Esophagus muscularis mucosa (tissue), 4 donors: ENCODE measurements at places on chromosomes 6 and 20. TPM values are rescaled to one million over a fixed set of nuclear protein-coding genes. Genes with fewer than 3 reads are reported as not detected.
A peak's percentile ranks its signal among the peaks of the same experiment; 100 is the strongest.

DNA sequence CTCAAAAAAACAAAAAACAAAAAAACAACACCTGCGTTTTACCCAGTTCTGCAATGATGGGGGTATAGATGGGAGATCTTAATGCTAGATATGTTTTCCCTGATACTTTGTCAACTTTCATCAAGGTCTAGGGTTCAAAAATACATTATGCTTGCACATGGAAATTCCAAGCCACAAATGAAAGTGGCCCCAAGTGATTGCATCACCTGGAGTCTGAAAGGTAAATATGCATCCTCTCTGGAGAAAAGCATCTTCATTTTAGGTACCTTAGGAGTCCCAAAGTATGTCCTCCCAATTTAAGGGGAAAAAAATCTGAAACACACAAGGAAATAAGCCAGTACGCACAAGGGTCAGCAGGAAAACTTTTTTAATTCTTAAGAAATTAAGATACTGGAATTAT lies 12.6 kb upstream of the ZC3H12D start:
- no peak for DNase-seq
- no peaks in the 10 kb centered on the region for H3K27me3 ChIP-seq
- no peak overlapping the region for H3K27ac ChIP-seq
- no peaks in the 10 kb centered on the region for H3K36me3 ChIP-seq
- H3K4me1 ChIP-seq: no peaks in the 10 kb centered on the region
- H3K4me3 ChIP-seq: no peak overlapping the region

DNA sequence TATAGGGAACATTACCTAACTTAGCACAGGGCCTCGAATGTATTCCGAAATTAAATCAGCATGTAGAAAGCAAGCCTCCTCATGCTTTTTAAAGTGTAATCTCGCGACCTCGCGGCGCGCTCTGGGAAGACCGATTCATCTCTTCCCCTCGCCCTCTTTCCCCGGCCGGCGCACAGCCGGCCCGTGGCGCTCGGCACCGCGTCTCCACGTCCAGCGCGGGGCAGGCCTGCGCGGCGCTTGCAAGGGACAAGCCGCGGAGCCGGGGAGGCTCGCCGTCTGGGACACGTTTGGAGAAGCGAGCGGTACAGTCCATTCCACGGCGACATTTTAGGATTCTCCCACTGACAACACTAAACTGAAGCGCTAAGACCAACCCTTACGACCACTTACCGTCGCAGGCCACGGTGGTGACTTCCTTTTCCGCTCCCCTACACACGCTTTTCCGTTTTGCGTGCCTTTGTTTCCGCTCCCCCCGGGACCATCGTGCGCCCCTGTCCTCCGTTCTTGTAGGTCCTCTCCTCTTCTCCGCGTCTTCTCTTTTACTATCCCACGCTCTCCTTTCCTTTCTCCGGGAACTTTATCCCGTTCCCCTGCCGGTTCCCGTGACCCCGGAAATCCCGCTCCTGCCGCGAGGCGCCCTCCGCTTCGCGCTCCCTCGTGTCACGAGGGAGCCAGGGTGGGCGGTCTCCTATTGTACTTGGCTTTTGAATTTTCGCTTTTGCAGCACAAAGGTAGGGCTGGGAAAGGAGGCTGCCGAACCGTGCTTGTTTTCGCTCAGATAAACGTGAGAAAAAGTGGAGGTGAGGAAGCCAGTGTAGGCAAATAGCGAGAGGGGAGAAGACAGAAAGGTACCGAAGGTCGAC lies at the start of gene ECHDC1:
TSS of gene ECHDC1 (minus strand) at position 664 of the 863 bp plus-strand sequence. CDS start 12,581 bp downstream, outside the sequence.
- no peaks in the 10 kb centered on the region for H3K27me3 ChIP-seq
- DNase-seq: no peak
- H3K4me1 ChIP-seq: peaks cover 30% of the 10 kb centered on the region
- peak within 1 kb of the TSS; percentile 90 for H3K27ac ChIP-seq
- no peaks in the 10 kb centered on the region for H3K36me3 ChIP-seq

DNA sequence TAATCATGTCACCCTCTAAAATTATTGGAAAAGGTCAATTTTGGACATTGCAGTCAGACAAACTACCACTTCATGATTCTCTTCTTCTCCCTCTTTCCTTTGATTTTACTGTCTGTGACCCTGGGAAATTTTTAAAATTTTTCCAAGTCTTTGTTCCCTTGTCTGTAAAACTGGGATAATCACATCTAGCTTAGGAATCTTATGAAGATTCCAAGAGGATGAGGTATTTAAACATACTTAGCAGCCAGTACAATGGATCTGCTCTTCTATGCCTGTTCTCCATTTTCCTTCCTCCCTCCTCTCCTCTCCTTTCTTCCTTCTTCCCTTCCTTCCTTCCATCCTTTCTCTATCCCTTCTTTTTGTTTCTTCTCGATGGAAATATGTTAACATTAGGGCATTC lies 651.6 kb upstream of the MARCKS start:
- no peak overlapping the region for H3K27ac ChIP-seq
- no peak overlapping the region for H3K4me3 ChIP-seq
- no peak for DNase-seq

DNA sequence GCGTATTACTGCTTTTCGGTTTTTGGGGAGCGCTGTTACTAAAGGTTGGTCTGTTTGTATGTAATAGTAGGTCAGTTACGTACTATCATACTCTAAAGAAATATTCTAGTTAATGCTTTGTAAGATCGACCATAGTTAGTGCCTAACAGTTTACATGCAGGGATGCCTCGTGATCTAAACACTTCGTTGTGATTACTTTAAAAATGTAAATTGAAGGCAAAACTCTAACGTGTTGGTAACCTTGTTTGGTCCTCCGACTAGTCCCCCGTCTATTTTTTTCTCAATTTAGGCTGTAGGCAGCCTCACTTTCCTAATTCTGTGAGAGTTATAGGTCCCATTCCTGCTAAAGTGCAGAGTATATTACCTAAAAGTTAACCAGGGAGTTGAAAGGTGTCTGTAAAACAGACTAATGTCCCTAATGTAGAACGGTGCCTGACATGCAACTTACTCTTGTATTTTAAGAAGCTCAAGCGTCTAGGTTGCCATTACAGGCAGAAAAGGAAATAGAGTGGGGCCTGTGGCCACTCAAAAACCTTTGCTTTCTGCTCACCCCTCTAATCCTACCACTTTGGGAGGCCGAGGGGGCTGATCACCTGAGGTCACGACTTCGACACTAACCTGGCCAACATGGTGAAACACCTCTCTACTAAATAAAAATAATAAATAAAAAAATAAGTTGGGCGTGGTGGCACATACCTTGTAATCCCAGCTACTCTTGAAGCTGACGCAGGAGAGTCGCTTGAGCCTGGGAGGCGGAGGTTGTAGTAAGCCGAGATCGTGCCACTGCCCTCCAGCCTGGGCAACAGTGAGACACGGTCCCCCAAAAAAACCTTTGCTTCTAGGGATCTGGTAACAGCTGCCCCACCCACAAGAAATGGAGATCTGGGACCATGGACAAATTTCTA lies 37.8 kb downstream of the HFE start:
- peaks cover 45% of the 10 kb centered on the region for H3K4me1 ChIP-seq
- peak overlapping the region; percentile 86 for H3K4me3 ChIP-seq
- peak overlapping the region; percentile 98 for H3K27ac ChIP-seq
- no peaks in the 10 kb centered on the region for H3K27me3 ChIP-seq
- DNase-seq: no peak

The BMP5 gene
- 1.7 TPM for total RNA-seq

The MED20 gene
- 9.6 TPM for total RNA-seq
